ENCODE measurements at places on chromosomes 11 and 22. TPM values are rescaled to one million over a fixed set of nuclear protein-coding genes. Genes with fewer than 3 reads are reported as not detected.

The LGALS1 gene
- total RNA-seq = 842 TPM

The IMMP1L gene
- total RNA-seq = 33.8 TPM

The MYRF gene
- total RNA-seq = 0.30 TPM

The KCNQ1 gene
- total RNA-seq = not detected

The MMP12 gene
- total RNA-seq = not detected

The TRIM6 gene
- 8.5 TPM for total RNA-seq

The MPPED1 gene
- not detected for total RNA-seq

The SMIM35 gene
- not detected for total RNA-seq

The HORMAD2 gene
- not detected for total RNA-seq

The KRTAP5-11 gene
- not detected for total RNA-seq

The SCO2 gene
- total RNA-seq = 4.0 TPM

The SIDT2 gene
- total RNA-seq = 10.2 TPM

The MUC5AC gene
- total RNA-seq = under 0.01 TPM

The E2F8 gene
- total RNA-seq = 1.2 TPM

The CNTF gene
- 1.3 TPM for total RNA-seq

The LRFN4 gene
- 32.4 TPM for total RNA-seq

The SHISAL1 gene
- total RNA-seq = 9.8 TPM

The YPEL4 gene
- total RNA-seq = not detected

The PES1 gene
- 92.1 TPM for total RNA-seq

The HOATZ gene
- total RNA-seq = not detected

The ALG9 gene
- 47.5 TPM for total RNA-seq

The NTM gene
- 2.3 TPM for total RNA-seq

The SMTNL1 gene
- total RNA-seq = not detected

The ACR gene
- total RNA-seq = not detected

The RFPL2 gene
- 0.63 TPM for total RNA-seq

The MS4A7 gene
- not detected for total RNA-seq

The PNPLA5 gene
- not detected for total RNA-seq

The CLDN5 gene
- total RNA-seq = not detected

The SAA2 gene
- total RNA-seq = not detected

The OR8G1 gene
- total RNA-seq = not detected

The ADM2 gene
- total RNA-seq = 9.2 TPM

The SLC35F2 gene
- 37.4 TPM for total RNA-seq

The DEPDC7 gene
- 1.3 TPM for total RNA-seq

The C11orf98 gene
- 61.6 TPM for total RNA-seq

The FGF4 gene
- not detected for total RNA-seq

The FAM83F gene
- 0.07 TPM for total RNA-seq

The TSSK2 gene
- not detected for total RNA-seq

The RAB36 gene
- 0.67 TPM for total RNA-seq

The SLC22A9 gene
- total RNA-seq = not detected

The RIMBP3B gene
- 0.27 TPM for total RNA-seq

The PGR gene
- 0.26 TPM for total RNA-seq

The RCN1 gene
- 132 TPM for total RNA-seq

The TREH gene
- total RNA-seq = not detected

The MS4A6A gene
- total RNA-seq = not detected

The SLC22A25 gene
- not detected for total RNA-seq

The ESAM gene
- total RNA-seq = 0.23 TPM

The OR1S2 gene
- total RNA-seq = not detected

The TMPRSS6 gene
- total RNA-seq = not detected

The NEU3 gene
- 7.7 TPM for total RNA-seq

The MN1 gene
- 10.5 TPM for total RNA-seq

The ASCL2 gene
- total RNA-seq = not detected

The DRD4 gene
- 0.23 TPM for total RNA-seq

The SYT8 gene
- not detected for total RNA-seq

The OR52A5 gene
- not detected for total RNA-seq

The OR51E2 gene
- total RNA-seq = not detected

The OR8A1 gene
- not detected for total RNA-seq

The B3GAT1 gene
- total RNA-seq = 0.05 TPM

The KLHL35 gene
- 4.7 TPM for total RNA-seq

The APOC3 gene
- not detected for total RNA-seq
